ENCODE measurements at places on chromosomes 3 and 15.

- DNase-seq = peak; percentile 81
These were observed 72.5 kb downstream of the FOXP1 start for GRCh38 chr3:71511037-71511436.

- no peak for DNase-seq
These were observed 35.7 kb downstream of the BOC start for GRCh38 chr3:113247068-113247467.

DNA sequence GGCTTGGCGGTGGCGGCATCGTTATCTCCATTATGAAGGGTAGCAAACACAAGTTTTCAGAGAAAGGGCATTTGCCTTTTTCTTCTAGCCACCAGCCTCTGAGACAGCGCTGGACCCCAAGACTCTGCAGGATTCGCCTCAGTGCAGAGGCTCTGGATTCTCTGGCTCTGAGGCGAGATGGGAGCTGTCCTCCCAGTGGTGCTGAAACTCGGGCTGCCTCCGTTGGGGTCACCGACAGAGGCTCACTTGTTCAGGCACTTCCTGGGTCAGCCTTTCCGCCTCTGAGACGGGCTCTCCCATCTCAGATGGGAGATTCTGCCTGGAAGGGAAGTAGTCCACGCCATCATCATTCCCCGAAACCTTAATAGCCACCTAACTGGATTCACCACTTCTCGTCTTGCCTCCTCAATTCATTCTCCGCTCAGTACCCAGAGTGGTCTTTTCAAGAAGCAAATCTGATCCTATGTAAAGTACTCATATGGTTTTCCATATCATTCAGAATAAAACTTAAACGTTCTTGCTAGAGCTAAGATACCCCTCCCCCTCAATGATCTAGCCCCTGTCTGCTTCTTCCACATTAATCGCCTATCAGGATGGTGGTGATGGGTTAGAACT is 76.9 kb downstream of the RHCG start:
- peak; percentile 45 for DNase-seq

- DNase-seq = peak; percentile 82
These were observed 10.1 kb downstream of the SCN10A start for GRCh38 chr3:38805765-38806386.

- peak; percentile 49 for DNase-seq
These were observed at the start of gene EOMES for GRCh38 chr3:27721717-27722564. Gene EOMES (minus strand): TSS chr3:27722323. CDS start chr3:27722294, 29 bp downstream.

DNA sequence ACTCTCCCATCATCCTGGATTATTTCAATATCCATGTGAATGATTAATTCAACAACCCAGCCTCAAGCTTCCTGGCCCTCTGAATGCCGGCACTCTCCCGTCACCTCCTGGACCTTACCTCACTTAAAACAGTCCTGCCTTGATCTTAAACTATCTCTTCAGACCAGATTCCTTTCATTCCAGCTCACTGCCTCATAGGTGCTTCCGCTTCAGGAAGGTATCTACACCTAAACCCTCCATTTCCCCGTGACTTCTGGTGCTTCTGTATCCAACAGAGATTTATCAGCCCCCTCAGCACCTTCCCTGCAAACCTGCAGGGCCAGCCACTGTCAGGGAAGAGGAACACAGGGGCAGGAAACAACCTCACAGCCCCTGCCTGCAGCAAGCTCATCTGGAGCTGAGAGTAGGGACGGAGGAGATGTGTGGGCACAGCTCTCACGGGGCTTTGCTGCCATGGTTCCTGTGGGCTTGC is 98.9 kb upstream of the TJP1 start:
- peak; percentile 86 for DNase-seq

DNA sequence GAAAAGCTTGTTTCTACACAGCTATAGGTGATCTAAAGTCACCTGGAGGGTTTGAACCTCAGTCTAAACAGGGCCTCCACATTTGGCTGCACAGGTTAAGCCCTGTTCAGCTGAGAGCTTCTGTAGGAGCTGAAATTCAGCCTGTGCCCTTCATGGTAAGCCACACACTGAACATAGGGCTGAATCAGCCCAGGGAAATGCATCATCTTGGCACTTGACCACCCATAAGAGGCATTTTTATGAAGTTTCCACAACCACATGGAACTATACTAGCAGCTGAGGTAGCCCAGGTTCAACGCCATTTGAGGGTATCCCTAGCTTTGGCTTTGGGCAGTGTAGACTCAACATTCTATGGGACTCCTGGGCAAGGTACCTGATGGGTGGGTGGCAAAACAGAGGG is 126.8 kb downstream of the FAM174B start:
- no peak for DNase-seq

GRCh38 chr3:119033393-119034255 is 1.0 kb downstream of the IGSF11 start:
- DNase-seq = no peak

DNA sequence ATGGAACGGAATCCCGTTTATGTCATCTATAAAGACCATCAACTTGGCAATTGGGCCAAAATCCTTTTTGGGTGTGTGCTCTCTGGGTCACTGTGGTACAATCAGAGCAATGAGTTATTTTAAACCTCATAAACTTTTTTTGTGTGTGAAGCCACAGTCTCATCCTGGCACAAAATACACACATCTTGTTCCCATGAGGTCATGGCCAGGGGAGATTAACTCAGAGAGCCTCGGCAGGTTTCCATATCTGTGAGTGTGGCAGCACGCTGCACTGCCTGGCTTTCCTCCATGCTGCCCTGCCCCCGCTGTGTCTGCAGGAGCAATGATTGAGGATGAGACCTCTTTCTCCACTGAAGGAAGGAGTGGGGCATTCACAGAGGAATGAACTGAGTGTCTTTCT is 54.0 kb upstream of the DLG1 start:
- no peak for DNase-seq

DNA sequence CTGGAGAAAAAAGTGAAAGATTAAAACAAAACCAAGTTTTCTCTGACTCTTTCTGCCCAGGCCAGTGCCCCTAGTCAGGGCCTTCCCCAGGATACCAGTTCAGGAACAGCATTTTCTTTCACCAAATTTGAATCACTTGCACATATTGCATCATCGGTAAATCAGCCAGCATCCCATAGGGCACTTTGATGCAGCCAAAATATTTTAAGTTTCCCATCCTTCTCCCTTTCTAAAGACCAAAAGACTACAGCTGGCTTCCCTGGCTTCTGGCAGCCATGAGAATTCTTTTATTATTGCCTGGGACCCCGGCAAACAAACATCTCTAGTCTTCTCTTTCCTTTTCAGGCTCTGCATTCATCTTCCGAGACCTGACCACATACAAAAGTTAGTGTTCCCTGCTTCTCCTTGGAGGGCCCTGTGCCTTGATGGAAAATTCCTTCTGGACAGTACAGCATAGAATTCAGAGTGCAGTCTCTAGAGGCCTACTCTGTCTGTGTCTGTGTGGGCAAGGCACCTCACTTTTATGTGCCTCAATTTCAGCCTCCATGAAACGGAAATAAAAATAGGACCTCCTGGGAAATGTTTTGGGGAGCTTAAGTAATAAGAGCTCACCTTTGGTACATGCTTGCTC is 348.0 kb downstream of the VPS13C start:
- DNase-seq = no peak

- DNase-seq = no peak
These were observed 324.5 kb upstream of the GBE1 start for GRCh38 chr3:82085851-82086475.

DNA sequence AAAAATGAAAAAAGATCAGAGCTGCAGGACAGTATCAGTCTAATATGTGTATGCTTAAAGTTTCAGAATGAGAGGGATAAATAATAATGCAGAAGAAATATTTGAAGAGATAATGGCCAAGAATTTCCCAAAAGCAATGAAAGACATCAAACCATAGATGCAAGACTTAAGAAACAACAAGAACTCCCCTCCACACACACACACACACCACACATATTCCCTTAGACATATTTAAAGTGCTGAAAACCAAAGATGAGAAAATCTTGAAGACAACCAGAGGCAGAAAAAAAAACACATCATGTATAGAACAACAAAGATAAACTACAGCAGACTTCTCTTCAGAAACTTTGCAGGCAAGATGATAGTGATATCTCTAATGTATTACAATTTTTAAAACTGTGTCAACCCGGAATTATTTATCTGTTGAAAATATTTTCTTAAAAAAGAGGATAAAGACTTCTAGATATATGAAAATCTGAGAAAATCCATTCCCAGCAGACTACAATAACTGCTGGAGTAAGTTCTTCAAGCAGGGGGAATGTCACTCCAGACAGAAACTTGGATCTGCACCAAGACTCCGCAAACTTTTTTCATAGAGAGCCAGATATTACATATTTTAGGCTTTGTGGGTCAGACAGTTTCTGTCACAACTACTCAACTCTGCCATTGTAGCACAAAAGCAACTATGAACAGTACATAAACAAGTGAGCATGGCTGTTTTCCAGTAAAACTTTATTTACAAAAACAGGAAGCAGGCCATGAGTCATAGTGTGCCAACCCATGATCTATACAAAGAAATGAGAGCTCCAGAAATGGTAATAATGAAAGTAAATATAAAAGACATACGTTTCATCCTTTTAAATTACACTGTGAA is 223.4 kb upstream of the CGNL1 start:
- no peak for DNase-seq
